ENCODE measurements at places on chromosomes 7 and 10.
A peak's percentile ranks its signal among the peaks of the same experiment; 100 is the strongest.

DNA sequence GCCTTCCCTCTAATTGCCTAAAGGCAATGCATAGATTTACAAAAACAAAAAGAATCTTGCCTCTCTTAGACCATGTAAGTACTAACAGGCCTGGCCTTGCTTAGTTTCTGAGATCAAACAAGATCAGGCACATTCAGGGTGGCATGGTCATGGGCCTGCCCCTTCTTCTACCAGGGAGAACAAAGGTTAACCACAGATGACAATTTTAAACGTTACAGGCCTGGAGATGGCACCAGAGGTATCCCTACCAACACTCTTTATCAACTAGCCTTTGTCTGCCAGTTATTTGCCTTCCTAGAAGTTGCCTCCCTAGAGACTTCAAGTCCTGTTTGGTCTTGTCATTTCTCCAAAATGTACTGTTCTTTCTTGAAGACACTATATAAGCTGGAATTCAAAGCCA lies 252.6 kb downstream of the DOCK4 start:
- peak; percentile 21 for DNase-seq

DNA sequence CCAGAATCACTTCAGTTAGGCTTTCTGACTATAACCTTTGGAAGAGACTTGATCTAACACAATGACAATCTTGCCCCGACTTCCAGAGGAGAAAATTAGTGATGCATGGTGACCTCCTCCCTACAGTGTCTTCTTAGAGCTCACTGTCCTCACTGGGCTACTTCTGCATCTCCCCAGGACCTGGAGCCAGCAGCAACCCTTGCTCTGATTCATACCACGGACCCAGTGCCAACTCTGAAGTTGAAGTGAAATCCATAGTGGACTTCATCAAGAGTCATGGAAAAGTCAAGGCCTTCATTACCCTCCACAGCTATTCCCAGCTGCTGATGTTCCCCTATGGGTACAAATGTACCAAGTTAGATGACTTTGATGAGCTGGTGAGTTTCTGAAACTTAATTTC lies 12.6 kb downstream of the CPA2 start:
- DNase-seq = no peak

DNA sequence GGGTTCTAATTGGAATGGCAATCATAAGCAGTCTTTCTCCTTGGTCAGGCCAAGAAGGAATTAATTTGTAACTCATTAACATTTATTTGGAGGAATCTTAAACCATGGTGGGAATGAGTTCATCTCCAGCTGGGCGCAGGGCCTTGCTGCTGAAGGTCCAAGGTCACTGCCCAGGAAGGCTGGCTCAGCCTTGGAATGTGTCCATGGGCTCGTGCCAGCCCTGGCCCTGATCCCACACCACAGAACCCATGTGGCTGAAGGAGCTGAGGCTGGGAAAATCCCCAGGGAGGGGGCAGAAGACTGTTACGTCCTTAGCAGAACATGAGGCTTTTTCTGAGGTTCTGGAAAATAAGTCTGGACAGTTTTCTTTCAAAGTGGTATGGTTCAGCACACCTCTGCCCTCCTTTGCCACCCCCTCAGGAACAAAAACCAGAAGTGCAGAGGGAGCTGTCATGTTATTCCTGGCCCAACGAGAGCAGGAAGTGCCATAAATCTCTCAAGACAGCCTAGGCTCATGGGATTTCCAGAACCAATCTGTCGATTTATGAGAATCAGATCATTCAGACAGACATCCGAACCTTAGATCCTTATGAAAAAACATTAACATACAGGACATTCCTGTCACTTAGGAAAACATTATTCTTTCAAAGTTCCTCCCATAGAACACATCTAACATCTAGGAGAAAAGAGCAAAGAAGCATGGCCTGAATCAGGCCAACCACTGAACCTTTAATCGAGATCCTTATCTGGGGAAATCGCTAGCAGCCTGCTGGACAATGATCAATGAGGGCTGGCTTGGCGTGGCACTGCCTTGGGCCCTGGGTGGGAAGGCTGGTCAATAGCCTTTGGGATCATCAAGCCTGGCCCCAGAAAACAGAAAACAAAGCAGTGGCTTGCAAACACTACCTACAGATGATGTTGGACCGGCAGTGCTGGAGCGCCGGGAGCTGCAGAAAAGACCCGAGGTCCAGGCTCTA lies 134.3 kb downstream of the TAX1BP1 start:
- DNase-seq = no peak

DNA sequence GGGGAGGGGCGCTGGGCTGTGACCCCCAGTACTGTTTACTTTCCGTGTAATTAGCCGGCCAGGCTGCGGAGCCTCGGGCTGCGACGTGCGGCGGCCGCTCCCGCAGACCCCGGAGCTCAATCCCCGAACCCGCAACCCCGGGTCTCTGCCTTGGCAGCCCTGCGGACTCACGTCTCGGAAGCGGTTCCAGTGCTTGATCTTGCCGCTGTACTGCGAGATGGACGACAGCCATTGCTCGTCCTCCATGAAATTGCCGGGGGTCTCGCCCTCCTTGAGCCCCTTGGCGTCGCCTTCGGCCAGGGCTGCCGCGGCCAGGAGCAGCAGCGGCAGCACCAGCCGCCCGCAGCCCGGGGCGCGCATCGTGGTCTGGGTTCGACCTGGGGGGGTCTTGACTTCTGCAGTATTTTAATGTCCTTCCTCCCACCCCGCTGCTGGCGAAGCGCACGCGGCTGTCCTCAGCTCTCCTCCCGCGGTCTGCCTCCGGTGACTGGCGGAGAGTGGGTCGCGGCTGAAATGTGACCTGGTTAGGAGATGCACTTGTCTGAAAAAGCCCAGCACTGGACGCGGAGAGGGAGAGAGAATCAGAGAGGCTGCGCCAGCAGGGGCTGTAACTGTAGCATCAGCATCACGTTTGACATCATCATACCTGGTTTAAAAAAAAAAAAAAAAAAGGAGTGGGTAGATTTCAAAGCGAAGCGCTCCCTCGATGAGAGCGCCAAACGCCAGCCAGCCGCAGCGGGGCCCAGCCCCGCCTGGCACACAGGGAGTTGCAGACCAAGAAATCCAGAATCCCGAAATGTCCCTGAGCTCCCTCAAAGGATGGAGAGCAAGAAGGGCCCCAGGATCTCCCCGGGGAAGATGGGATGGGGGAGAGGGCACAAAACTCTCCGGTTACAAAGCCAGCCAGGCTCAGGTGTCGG lies at the start of gene SPOCK2:
Gene SPOCK2, minus strand, starts transcription at position 583 of the 920 bp plus-strand sequence. Its CDS starts 223 bp downstream, at position 360.
- peak; percentile 70 for DNase-seq

- DNase-seq = no peak
These were observed 44.3 kb downstream of the ARL5B start for GRCh38 chr10:18703521-18703920.

DNA sequence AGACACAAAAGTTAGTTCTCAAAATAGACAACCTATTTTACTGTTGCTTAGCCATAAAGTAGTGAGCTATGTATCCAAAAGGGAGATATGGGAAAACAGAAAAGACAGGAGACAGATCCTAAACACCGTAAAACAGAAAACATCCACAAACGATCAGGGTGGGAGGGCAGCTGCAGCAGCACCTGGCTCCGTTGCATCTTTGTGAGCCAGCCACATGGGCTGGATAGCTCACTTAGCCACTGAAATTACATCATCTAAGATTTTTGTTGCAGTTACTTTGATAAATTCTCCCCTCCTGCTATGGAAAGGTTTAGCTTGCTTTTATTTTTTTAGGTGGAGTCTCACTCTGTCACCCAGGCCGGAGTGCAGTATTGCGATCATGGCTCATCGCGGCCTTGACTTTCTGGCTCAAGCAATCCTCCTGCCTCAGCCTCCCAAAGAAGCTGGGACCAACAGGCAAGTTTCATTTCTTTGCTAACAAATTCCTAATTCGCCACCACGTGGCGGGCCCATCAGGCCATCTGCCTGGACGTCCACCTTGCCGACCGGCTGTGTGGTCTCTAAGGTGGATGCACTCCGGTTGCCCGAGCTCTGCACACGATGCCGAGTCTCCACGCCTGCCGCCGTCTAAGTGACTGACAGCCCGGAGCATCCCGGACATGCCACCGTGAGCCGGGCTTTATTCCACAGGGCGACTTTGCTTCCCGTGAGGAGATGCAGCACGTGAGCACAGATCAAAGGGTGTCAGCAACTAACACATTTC lies 159.8 kb downstream of the DIP2C start:
- no peak for DNase-seq

GRCh38 chr7:947391-948210 lies 6.9 kb downstream of the ADAP1 start:
- no peak for DNase-seq

GRCh38 chr10:69337296-69338132 lies 59.2 kb downstream of the HK1 start:
- DNase-seq = peak; percentile 85

DNA sequence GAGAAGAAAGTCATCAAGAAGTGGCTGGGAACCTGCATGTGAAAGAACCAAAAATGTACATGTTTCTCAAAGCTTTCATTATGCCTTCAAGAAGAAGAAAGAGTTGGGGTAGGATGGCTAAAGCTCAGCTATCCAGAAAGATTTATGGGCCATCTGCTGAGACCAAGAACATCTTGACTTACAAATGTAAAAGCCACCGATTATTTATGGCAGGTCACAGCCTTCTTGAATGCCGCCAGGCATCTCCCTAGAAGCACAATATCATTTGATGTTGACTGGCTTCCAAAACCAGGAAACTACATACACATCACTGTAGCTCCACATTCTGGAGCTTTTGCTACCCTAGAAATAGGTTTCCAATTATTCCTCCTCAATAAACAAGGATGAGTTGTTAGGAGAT lies 254.2 kb upstream of the AOAH start:
- no peak for DNase-seq

- no peak for DNase-seq
These were observed 2.7 kb downstream of the FZD9 start for GRCh38 chr7:73436031-73436929.

DNA sequence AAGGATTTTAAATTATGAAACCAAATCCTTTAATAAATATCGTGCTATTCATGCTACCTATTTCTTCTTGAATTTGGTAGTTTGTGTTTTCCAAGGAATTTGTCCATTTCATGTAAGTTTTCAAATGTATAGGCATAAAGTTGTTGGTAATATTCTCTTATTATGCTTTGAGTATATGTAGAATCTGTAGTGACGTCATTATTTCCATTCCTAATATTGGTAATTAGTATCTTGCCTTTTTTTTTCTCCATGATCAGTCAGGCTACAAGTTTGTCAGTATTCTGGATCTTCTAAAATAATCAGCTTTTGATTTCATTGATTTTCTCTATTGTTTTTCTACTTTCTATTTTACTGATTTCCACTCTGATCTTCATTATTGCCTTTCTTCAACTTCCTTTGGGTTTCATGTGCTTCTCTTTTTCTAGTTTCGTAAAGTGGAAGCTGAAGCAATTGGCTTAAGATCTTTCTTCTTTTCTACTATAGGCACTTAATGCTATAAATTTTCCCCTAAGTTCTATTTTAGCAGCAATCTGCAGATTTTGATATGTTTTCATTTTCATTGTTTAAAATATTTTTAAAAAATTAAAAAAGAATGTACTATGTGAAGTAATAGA lies 156.5 kb upstream of the HDAC9 start:
- no peak for DNase-seq

GRCh38 chr7:150944066-150945042 lies 33.8 kb downstream of the KCNH2 start:
- no peak for DNase-seq

DNA sequence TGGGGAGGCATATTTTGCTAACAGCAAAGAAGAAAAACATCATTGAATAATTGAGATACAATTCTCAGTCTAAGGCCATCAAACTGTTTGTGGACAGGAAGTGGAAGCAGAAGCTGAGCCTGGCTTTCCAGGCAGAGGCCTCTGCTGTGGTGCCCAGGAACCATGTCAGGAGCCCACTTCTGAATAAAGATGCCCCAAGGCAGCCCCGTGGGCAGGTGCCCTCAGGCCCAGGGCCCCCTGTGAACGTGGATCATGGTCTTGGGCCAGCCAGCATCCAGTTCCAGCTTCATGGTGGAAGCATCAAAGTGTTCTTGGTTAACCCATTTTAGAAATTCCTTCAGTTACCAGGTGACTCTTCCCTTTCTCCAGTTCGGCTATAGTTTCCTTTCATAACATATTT lies 346.8 kb downstream of the PTPRN2 start:
- no peak for DNase-seq

DNA sequence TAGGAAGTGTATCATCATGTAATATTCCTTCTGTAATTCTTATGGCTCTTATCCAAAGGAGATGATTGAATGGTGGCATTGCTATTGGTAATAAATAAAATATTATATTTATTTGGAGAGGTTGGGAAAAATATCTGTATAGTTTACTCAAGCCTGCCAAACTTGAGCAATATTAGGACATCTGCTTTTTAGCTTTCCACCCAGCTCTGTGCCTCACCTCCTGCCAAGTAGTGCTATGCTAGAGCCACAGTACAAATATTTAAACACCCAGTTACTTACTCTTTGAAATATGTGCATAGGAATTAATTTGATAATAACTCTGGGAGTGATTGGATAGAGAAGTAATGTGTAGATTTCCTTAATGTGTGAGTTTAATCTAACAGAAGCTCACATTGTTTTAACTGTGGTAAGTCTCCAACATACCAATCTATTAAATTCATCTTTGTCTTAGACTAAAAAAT lies 129.2 kb downstream of the BBS9 start:
- DNase-seq = no peak

- DNase-seq = no peak
These were observed 268 bp upstream of the IGFBP3 start for GRCh38 chr7:45921381-45921698.

DNA sequence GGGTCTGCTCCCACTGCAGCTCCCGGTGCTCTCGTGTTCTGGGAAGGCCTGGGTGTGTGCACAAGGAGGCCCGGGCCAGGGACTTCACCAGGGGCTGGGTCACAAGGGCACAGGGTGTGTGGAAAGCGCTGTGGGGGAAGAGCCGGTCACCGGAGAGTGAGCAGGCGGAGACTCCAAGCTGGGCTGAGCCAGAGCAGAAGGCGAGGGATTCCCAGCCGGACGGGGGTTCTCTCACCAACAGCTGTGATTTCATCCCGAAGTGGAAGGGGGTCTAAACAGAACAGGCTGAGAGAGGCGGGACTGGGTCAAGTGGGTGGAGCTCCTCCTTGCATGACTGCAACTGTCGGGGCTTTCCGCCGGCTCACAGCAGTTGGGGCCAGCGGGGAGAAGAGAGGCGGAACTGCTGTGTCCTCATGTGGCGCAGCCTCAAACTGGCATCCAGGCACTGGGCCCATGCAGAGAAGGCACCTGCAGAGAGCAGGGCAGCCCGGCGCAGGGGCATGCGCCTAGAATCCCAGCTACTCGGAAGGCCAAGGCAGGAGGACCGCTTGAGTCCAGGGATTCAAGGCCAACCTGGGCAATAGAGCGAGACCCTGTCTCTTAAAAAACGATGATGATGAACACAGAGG lies 7.6 kb upstream of the ORAI2 start:
- peak; percentile 88 for DNase-seq

- no peak for DNase-seq
These were observed 115.8 kb downstream of the THSD7A start for GRCh38 chr7:11716185-11716584.

DNA sequence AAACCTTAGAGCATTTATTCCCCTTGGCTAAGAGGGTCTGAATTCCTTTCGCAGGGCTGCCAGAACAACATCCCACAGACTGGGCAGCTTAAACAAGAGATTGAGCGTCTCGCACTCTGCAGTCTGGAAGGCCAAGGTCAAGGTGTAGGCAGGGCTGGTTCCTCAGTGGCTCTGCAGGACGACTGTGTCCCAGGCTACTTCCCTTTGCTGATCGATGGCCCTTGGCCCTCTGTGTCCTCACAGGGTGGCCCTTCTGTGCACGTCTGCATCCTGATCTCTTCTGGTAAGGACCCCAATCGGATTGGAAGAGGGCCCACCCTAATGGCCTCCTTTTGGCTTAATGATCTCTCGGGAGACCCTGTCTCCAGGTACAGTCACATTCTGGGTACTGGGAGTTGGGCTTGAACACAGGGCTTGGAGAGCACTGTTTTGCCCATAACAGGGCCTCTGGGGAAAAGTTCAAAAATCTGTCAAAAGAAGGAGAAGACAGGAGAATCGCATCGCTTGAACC lies 35.1 kb upstream of the DNAJB6 start:
- DNase-seq = no peak
